GM23338 (cell line): ENCODE measurements at places on chromosomes 11 and 22. TPM values are rescaled to one million over a fixed set of nuclear protein-coding genes. Genes with fewer than 3 reads are reported as not detected.

KDM4D gene
- 0.94 and 2.6 TPM in 2 replicates for total RNA-seq

CYB5R2 gene
- 30.3 and 40.9 TPM in 2 replicates for total RNA-seq

GLB1L3 gene
- total RNA-seq = 33.1 and 35.9 TPM in 2 replicates

OR10A3 gene
- total RNA-seq = 0.14 TPM in 1 of 2 replicates, not detected in the other

OR11H1 gene
- 0.31 TPM in 1 of 2 replicates, not detected in the other for total RNA-seq

C11orf16 gene
- not detected in 2 replicates for total RNA-seq

TNNT3 gene
- not detected in 2 replicates for total RNA-seq

MS4A8 gene
- not detected in 2 replicates for total RNA-seq

MMP8 gene
- total RNA-seq = not detected in 2 replicates

MS4A12 gene
- 0.21 TPM in 1 of 2 replicates, not detected in the other for total RNA-seq

MYOD1 gene
- not detected in 2 replicates for total RNA-seq

CSRP3 gene
- not detected in 2 replicates for total RNA-seq

OR51F1 gene
- not detected in 2 replicates for total RNA-seq

BAIAP2L2 gene
- total RNA-seq = 3.9 and 5.6 TPM in 2 replicates

RPS25 gene
- total RNA-seq = 1,462 and 1,965 TPM in 2 replicates

PLEKHA7 gene
- 12.9 and 15.8 TPM in 2 replicates for total RNA-seq

APOL5 gene
- not detected in 2 replicates for total RNA-seq

KRTAP5-2 gene
- total RNA-seq = not detected in 2 replicates

MMP3 gene
- not detected in 2 replicates for total RNA-seq

GGTLC2 gene
- total RNA-seq = not detected in 2 replicates

ADAMTS15 gene
- total RNA-seq = 5.6 and 7.7 TPM in 2 replicates

ARHGAP8 gene
- total RNA-seq = 45.4 and 62.8 TPM in 2 replicates

C1QTNF5 gene
- 1.9 and 3.0 TPM in 2 replicates for total RNA-seq

TBX1 gene
- 0.23 and 0.66 TPM in 2 replicates for total RNA-seq
